ENCODE measurements at places on chromosomes 2 and 18. TPM values are rescaled to one million over a fixed set of nuclear protein-coding genes. Genes with fewer than 3 reads are reported as not detected.

STK17B gene
- total RNA-seq: 20.0 TPM

RNF144A gene
- 3.9 TPM for total RNA-seq

SALL3 gene
- total RNA-seq: not detected

SCN3A gene
- 0.17 TPM for total RNA-seq

MEP1B gene
- not detected for total RNA-seq

TANK gene
- 55.5 TPM for total RNA-seq

KLHL41 gene
- 2.5 TPM for total RNA-seq

ATP6V1C2 gene
- total RNA-seq: not detected

RTP5 gene
- total RNA-seq: not detected

EML6 gene
- total RNA-seq: 0.17 TPM

ABCG5 gene
- total RNA-seq: not detected

ANKRD62 gene
- not detected for total RNA-seq

CLIP4 gene
- 50.0 TPM for total RNA-seq

RNF152 gene
- 18.3 TPM for total RNA-seq

CD8B gene
- total RNA-seq: not detected

PROC gene
- total RNA-seq: not detected

PKDCC gene
- 53.1 TPM for total RNA-seq

ALPP gene
- not detected for total RNA-seq

RGPD3 gene
- under 0.01 TPM for total RNA-seq

PLB1 gene
- 2.5 TPM for total RNA-seq

TDRD15 gene
- total RNA-seq: not detected

CDC42EP3 gene
- total RNA-seq: 2.6 TPM

SGPP2 gene
- under 0.01 TPM for total RNA-seq

CCDC148 gene
- total RNA-seq: 0.63 TPM

HDAC4 gene
- total RNA-seq: 19.7 TPM

SLC23A3 gene
- total RNA-seq: 0.63 TPM

TTC39C gene
- 28.2 TPM for total RNA-seq

CYP27C1 gene
- not detected for total RNA-seq

CXCR4 gene
- total RNA-seq: under 0.01 TPM

MAP2 gene
- 0.60 TPM for total RNA-seq

C1QL2 gene
- total RNA-seq: not detected

TTN gene
- 0.47 TPM for total RNA-seq

DSEL gene
- total RNA-seq: 74.9 TPM

WDR54 gene
- 28.6 TPM for total RNA-seq

CNRIP1 gene
- total RNA-seq: 17.2 TPM

TUBA3E gene
- total RNA-seq: not detected

SNRNP27 gene
- total RNA-seq: 27.9 TPM

CXCR2 gene
- total RNA-seq: not detected

CHST9 gene
- not detected for total RNA-seq

NAT8 gene
- not detected for total RNA-seq

EMILIN1 gene
- total RNA-seq: 257 TPM

VSNL1 gene
- total RNA-seq: 0.47 TPM

LMAN1 gene
- 136 TPM for total RNA-seq

DES gene
- 2.4 TPM for total RNA-seq

CLEC4F gene
- not detected for total RNA-seq

SLC30A3 gene
- total RNA-seq: not detected

REV1 gene
- total RNA-seq: 25.6 TPM

Data from bronchial smooth muscle cell (primary cell).